ENCODE measurements at places on chromosomes 16 and 17.

DNA sequence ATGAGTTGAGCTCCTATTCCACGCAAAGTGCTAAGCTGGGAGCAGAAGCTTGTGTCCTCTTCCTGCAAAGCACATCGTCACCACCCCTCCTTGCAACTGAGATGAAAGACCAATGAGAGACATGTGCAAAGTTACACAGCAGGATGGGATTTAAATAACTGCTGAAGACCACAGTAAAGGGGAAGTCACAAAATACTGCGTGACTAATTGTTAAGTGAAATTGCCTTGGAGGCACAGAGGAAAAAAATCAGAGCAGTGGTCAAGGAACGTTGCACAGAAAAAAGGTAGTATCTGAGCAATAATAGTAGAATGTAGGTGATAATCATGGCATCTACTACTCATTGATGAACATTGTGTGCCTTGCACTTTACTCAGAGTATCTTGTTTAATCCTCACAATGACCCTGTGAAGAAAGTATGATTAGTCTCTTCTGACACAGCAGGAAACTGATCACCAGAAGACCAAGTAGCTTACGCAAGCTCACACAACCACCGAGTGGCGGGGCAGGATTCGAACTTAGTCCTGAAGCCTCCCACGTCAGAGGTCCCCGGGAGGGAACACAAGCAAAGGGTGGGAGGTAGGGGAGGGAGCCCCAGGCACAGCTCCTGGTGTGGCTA, 15.4 kb upstream of the MYO18A start:
- no peak for DNase-seq

GRCh38 chr16:68985268-68985667, 120.2 kb upstream of the HAS3 start:
- DNase-seq, result no peak

DNA sequence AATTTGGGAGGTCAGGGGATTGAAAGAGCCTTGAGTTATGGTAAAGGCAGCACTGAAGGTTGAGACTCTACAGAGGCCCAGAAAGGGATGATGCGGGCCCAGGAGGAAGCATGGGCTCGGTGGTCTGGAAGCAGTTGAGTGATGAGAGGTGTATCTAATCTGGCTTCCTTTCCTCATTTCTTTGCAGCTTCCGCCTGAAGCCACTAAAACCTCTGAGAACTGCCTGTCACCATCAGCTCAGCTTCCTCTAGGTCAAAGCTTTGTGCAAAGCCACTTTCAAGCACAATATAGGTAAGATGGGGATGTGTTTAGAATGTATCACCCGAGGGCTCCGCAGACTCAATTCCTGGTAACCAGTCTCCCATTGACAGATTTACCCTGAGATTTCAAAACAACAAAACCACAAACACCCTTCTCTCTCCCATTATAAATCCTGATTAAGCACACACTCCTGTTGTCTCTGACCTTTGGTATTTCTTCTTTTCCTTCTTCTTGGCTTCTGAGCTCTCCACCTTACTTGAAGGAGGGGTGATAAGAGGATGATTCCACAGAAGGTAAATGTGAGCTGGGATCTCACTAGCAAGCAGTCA, 21.2 kb downstream of the USP43 start:
- no peak for DNase-seq

DNA sequence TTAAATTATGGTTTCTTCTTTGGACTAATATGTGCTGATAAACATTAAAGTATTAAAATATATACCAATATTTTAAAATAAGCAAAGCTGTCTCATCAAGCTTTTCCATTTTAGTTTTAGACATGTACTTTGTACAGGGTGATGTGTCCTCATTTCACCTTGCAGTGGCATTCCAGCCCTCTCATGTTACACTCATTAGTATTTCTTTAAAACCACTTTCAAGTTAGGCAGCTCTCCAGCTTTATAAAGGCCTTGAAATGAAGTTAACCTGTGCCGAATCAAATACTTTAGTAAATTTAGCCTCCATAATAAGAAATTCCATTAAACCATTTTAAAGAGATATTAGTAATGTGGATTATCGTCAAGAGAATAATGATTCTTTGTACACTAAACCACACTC, 107.6 kb upstream of the HLF start:
- DNase-seq, result no peak

DNA sequence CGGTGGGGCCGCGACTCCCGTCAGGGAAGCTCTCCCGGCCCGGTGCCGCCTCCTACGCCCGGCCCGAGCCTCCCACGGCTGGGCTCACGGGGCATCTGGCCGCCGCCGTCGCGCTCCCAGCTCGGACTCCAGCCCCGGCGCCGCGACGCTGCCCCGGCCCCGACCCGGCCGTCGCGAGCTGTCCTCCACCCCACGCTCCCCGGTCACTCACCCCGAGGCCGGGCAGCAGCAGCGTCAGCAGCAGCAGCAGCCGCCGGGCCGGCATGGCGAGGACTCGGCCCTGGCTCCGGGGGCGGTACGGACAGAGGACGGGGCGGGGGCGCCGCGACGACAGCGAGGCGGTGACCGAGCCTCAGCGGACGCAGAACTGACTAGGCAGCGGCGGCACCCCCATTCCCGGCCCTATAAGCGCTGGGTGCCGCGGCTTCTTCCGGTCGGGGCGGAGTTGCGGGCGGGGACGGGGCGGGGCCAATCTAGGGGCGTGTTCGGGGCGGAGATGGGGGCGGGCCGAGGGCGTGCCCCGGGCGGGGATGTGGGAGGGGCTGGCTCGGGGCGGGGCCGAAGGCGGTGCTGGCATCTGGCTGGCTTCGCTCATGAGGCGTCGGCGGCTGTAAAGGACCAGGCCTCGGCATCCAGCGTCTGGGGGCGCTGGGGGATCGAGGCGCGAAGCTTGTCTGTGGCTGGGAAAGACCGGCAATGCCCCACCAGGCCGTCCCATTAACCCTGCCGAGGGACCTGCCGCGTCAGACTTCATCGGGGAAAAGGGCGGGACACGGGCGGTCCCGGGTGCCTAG, at the start of gene ERN1:
Gene ERN1, minus strand, starts transcription at position 380 of the 794 bp plus-strand sequence. Its CDS starts 115 bp downstream, at position 265.
- peak; percentile 99 for DNase-seq

DNA sequence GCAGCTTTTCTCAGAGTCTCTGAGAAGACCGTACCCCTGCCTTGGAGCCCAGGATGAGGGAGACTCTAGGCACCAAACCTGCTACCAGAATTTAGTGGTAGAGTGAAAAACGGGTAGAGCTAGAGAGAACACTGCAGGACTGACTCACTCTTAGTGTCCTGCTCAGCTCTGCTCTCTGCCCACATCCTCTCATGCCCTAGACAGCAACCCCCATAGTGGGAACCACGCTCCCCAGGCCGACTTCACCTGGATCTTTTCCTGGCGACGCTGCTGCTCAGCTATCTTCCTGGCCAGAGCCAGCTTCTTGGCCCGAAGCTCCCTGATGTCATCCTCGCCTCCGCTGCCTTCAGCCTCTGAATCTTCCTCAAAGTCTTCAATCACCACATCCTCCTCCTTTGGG, 26.7 kb downstream of the HIC1 start:
- DNase-seq, result no peak
